ENCODE measurements at places on chromosomes 7 and 10.

- no peak for DNase-seq
Observed at GRCh38 chr7:20519645-20520044, 95.8 kb upstream of the ABCB5 start.

- no peak for DNase-seq
Observed at GRCh38 chr10:43313901-43314300, 47.0 kb upstream of the RASGEF1A start.

GRCh38 chr7:8303904-8304528 lies 42.0 kb upstream of the ICA1 start:
- DNase-seq: no peak

- DNase-seq: peak; percentile 81
Observed at GRCh38 chr7:140397784-140398750, at the start of gene SLC37A3. Gene SLC37A3, minus strand, starts transcription at chr7:140398530. Its CDS starts 16,004 bp downstream, at chr7:140382526.

GRCh38 chr10:119478811-119479341 lies 63.6 kb downstream of the RGS10 start:
- no peak for DNase-seq

DNA sequence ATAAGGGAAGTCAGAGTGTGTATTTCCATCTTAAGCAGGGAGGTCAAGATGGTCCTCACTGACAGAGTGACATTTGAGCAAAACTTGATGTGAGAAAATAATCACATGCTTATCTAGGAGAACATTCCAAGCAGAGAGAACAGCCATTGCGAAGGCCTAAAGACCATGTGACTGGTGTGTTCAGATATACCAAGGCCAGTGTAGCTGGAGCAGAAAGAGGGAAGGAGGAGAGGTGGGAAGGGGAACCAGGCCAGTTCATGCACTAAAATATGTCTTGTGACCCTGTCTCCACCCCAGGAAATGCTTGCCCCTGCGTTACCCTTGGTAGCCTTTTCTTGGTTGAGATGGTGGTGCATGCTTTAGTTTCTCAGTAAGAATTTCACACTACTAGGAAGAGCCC lies 77.4 kb downstream of the CACNB2 start:
- no peak for DNase-seq

- DNase-seq: no peak
Observed at GRCh38 chr10:125375210-125375609, 214.8 kb upstream of the CTBP2 start.

- no peak for DNase-seq
Observed at GRCh38 chr7:4931943-4932342, 27.0 kb downstream of the MMD2 start.

GRCh38 chr10:121661451-121661851 lies 63.2 kb upstream of the FGFR2 start:
- no peak for DNase-seq

- DNase-seq: no peak
Observed at GRCh38 chr10:14564268-14564744, 210.4 kb downstream of the FAM107B start.

GRCh38 chr10:119189811-119190282 lies 11.2 kb upstream of the PRDX3 start:
- no peak for DNase-seq

- no peak for DNase-seq
Observed at GRCh38 chr7:128830231-128831177, at the start of gene FLNC. Gene FLNC, plus strand, starts transcription at chr7:128830406. Its CDS starts 232 bp downstream, at chr7:128830638.

- no peak for DNase-seq
Observed at GRCh38 chr7:151686826-151687225, 167.1 kb upstream of the RHEB start.

- no peak for DNase-seq
Observed at GRCh38 chr7:3892157-3892556, 591.1 kb downstream of the SDK1 start.

- no peak for DNase-seq
Observed at GRCh38 chr7:13169356-13169755, 481.9 kb downstream of the ARL4A start.

DNA sequence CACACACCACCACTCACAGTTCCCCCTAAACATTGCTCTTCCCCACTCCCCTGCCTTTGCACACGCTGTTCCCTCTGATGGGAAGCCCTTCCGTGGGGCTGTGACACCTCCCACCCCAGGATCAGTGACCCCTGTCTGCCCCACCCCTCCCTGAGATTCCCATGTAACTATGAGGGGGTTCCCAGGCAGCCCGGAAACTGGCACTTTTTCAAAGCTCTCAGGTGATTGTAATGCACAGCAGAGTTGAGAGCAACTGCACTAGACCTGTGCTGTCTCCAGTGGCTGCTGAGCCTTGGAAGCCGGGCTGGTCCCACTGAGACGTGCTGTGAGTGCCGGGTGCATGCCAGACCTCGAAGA lies 29.8 kb downstream of the GPRIN2 start:
- DNase-seq: no peak

DNA sequence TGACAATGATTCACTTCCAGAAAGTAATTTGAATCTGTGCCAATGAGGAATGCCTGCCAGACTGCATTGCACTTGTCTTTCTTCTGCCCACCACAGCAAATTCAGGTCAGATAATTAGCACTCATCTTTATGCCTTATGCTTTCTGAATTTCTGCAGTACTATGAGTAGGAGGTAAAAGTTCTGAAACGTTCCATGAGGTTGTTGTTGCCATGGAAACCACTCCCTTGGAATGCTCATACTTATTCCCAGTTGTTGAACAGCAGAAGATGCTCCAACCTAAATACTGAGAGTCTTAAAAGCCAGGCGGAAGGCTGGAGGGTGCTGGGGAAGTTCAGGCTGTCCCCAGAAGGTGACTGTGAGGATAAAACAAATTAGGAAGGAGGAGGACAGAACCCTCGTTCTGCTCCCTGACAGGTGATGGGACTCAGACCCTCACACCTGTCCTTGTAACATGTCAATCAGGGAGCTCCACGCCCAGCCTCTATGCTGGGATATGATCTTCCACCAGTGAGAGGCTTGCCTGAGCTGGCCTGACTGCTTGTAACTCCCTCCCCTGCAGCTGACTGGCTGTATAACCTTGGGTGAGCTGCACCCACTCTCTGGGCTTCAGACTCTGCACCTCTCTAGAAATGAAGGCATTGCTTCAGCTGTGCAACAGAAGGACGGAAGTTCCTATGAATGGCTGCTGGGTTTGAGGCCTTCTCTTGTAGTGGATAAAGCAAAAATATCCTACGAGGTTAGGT lies 554.3 kb upstream of the MGMT start:
- no peak for DNase-seq

- DNase-seq: no peak
Observed at GRCh38 chr10:4162571-4163286, 377.7 kb upstream of the KLF6 start.

- DNase-seq: no peak
Observed at GRCh38 chr10:62253704-62254103, 14.9 kb downstream of the RTKN2 start.

DNA sequence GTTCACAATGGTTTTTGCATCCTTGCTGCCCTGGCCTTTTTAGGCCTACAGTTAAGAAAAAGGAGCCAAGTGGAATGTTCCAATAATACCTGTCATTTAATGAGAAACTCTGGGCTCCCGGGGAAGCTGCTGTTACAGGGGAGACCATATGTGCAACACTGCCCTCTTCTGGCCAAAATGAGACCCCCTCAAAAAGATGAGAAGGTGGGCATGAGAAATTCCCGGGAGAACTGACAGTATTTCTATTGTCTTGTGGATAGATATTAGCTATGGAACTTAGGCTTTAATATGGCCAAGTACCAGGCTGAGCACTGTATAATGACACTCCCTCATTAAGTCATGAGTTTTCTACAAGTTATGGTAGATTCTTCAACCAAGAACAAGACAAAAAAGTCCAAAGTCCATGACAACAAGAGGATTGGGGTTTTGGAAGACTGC lies 99.4 kb downstream of the CCDC3 start:
- peak; percentile 24 for DNase-seq

- no peak for DNase-seq
Observed at GRCh38 chr7:38686888-38687287, 55.7 kb upstream of the AMPH start.

GRCh38 chr7:157312941-157313340 lies 23.9 kb upstream of the DNAJB6 start:
- DNase-seq: no peak

DNA sequence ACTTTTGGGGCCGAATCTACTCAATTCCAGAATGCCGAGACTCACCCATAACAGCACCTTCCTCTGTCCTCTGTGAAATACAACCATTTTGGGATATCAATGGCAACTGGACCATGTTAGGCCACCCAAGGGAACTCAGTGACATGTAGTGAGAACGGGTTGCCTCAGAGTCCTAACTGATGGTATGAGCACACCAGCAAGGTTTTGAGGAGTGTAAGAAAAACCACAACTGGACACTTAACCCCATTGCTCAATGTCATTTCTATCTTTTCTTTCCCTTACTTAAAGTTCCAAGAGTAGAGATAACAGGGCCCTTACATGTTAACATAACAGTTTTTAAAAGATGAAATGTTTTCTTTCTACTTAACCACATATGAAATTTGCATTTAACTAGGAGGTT lies 67.1 kb downstream of the TNS3 start:
- no peak for DNase-seq

DNA sequence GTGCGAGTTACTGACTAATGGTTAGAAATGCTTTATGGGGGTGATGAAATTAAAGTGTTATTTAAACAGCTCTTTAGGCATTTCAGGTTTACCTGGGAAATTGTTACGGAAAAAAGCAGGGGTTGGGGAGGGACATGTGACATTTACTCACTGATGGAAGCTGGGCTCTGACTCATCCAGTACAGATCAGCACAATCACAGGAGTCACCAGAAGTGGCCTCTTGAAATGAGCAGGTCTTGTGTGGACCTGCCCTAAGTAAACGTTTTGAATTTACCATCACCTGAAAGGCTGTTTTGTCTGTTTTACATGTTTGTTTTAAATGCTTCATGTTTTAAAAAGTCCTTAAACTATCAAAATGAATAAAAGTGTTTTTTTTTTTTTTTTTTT lies 2.3 kb downstream of the GLRX3 start:
- no peak for DNase-seq

GRCh38 chr7:25318047-25318446 lies 89.8 kb upstream of the NPVF start:
- no peak for DNase-seq

DNA sequence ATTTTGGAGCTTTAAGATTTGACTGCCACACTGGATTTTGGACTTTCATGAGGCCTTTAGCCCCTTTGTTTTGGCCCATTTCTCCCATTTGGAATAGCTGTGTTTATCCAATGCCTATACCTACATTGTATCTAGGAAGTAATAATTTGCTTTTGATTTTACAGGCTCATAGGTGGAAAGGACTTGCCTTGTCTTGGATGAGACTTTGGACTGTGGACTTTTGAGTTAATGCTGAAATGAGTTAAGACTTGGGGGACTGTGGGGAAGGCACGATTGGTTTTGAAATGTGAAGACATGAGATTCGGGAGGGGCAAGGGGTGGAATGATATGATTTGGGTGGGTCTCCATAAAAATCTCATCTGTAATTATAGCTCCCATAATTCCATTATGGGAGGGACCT lies 47.6 kb upstream of the PAPSS2 start:
- no peak for DNase-seq

- no peak for DNase-seq
Observed at GRCh38 chr7:521221-522070, 1.8 kb upstream of the PDGFA start.

DNA sequence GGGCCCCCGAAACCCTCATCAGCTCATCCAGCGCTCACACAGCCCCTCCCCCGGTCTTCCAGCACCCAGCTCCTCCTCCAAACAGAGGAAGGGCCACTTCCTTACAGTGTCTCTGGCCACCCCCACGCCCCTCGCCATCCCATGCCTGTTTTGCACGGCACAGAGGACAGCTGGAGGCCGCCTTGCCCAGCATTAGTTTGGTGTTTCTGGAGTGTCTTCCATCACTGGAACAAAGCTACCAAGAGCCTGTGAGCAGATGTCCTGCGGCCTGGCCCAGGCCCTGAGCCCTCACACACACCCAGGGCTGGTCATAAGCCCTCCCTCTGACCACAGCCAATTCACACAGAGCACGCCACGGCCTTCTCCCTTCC lies 82.3 kb downstream of the MAD1L1 start:
- no peak for DNase-seq

DNA sequence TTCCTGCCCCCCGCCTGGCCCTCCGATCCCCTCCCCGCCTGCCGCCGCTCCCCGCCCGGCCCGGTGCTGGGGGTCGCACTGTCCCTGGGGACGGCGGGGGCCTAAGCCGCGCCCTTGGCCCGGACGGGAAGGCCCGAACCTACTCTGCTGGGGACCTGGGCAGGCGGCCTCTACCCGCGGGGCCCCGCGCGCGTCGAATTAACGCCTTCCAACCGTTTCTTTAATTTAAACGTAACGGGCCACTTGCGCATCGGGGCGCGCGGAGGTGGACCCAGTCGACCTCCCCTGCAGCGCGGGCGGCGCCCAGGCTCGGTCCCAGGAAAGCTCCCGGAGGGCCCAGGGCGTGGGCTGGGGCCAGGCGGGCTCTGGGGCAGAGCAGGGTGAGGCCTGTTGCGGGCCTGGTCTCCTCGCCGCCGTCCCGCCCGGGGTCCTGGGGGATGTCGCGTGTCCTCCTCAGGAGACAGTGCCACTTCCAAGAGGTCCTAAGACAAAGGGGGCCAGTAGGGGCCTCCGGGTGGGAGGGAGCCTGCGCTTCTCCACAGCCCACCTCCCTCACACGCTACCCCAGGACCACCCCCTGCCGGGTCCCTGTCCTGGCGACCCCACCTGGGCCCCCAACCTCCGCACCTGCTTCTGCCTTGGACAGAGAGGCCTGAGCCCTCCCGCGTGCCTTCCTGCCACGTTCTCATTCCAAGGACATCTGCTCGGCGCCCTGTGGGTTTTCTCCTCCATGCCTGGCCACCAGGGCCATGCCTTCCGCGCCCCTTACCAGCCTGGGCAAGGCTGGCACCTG lies 658 bp upstream of the PTPRN2 start:
- no peak for DNase-seq

- DNase-seq: no peak
Observed at GRCh38 chr7:43926798-43927123, 525 bp downstream of the UBE2D4 start.

- DNase-seq: no peak
Observed at GRCh38 chr7:156618780-156619367, 21.7 kb upstream of the RNF32 start.

DNA sequence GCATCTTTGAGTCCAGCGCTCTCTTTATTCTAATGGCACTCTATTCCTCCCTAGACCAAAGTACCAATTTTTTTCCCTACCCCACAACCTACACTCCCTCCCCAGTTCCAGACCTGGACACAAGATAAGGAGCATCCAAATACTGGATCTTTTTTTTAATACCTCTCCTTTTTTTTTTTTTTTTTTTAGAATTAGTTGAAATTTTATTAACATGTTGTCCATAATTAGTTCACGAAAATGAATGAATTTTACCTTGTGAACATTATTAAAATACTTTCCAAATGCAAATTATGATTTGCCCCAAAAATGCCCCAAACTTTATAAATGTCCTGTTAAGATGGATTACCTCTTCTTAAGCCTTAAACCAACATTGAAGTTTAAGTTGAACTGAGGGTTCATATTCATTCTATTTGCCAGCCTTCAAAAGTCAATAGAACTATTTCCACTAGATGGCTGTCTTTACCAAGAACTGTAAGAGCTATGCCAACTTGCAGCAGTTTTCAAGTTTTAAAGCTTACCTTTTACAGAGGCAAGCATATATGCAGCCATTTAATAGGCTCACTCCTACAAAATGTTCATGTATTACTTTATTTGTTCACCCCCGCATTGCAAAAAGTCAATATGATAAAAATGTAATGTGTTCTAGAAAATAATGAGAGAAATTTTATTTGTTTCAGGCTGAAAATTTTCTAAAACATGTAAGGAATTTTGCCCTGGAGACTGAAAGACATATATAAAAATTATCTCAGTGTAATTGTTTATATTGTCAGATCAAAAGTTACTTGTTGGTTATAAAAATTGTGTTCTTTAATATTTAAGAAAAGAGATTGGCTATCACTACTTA lies 39.7 kb upstream of the TNKS2 start:
- DNase-seq: no peak

- DNase-seq: no peak
Observed at GRCh38 chr7:17963281-17963680, 23.0 kb upstream of the SNX13 start.

All from T-helper 1 cell (primary cell).